ENCODE measurements at places on chromosomes 5 and 9.

DNA sequence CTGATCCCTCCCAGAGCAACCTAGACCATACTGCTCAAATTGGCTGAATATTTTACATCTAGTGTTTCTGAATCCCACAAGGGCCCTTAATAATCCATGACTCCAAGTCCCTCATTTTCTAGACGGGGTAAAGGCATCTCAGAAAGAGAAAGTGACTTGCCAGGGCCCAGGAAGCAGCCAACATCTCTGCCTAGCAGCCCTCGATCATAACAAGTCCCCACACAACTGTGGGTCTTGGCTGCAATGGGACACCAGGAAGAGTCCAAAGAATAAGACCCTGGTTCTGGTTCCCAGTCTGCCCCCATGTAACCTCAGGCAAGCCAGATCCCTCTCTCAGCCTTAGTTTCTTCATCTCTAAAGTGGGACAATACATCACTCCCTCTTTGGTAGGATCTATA is 6.3 kb downstream of the ANXA6 start:
- no peak for DNase-seq

GRCh38 chr5:163993126-163993525 is 487.7 kb downstream of the MAT2B start:
- DNase-seq: no peak

DNA sequence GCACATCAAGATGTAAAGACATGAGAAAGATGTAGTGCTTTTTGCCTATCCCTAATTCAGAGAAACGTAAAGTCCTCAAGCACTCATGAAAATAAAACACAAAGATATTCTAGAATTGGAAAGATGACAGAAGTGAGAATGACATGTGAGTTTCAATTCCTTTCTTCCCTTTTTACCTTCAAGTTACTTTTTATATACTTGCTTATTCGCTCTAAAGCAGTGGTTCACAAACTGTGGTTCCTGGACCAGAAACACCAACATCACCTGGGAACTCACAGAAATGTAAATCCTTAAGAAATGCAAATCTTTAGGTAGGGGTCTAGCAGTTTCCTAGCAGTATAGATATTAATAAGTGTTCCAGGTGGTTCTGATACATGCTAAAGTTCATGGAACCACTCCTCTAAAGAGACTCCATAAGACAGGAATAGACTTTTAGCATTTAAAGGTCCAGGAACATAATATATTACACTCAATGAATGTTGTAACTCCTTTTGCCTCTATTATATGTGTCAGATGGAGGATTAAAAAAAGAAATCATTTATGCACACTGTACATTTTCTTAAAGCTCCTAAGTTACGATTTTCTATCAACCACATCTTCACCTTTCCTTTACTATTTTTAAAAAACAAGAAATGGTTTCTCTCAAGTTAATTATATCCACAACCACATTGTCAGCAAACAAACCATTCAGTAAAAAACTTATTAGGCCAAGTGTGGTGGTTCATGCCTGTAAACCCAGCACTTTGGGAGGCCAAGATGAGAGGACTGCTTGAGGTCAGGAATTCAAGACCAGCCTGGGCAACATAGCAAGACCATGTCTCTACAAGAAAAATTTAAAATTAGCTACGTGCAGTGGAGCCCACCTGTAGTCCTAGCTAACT is 39.9 kb downstream of the ERP44 start:
- no peak for DNase-seq

GRCh38 chr5:36177715-36178523 is 26.0 kb downstream of the SKP2 start:
- DNase-seq: peak; percentile 75

- peak; percentile 60 for DNase-seq
Measured at GRCh38 chr5:10229306-10230048, 20.2 kb downstream of the ATPSCKMT start.

DNA sequence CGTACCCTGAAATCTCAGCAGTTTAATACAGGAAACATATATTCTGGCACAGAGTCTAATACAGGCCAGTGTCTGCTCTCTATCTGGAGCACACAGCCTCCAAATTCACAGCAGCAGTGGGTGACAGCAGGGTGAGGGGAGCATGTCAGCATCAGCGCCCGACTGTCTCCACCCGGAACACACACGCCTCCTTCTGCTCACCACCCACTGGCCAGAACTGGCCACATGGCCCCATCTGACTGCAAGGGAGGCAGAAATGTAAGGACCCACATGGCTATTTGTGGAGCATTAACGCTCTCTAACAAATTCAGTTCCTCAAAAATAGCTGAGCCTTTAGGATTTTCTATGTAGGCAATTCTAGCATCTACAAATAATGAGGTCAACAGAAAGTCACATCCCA is 24.6 kb downstream of the UBE2QL1 start:
- DNase-seq: no peak

- no peak for DNase-seq
Measured at GRCh38 chr9:89567649-89568048, 37.2 kb upstream of the GADD45G start.

DNA sequence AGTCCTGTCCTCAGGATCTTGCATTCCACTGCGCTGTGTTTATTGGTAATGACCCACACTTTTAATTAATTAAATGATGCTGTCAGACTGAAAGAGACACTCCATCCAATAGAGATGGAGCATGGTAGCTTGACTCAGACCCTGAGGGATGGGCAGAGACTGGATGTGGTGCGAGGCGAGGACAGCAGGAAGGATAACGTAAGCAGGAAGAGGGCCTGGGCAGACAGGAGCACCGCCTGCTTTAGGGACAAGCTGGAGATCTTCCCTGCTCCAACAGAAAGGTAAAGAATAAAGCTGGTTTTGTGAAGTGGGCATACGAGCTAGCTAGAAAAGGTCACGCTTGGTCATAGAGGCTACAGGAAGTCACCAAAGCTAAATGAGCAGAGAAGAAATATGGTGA is 3.6 kb upstream of the DOCK8 start:
- DNase-seq: no peak

DNA sequence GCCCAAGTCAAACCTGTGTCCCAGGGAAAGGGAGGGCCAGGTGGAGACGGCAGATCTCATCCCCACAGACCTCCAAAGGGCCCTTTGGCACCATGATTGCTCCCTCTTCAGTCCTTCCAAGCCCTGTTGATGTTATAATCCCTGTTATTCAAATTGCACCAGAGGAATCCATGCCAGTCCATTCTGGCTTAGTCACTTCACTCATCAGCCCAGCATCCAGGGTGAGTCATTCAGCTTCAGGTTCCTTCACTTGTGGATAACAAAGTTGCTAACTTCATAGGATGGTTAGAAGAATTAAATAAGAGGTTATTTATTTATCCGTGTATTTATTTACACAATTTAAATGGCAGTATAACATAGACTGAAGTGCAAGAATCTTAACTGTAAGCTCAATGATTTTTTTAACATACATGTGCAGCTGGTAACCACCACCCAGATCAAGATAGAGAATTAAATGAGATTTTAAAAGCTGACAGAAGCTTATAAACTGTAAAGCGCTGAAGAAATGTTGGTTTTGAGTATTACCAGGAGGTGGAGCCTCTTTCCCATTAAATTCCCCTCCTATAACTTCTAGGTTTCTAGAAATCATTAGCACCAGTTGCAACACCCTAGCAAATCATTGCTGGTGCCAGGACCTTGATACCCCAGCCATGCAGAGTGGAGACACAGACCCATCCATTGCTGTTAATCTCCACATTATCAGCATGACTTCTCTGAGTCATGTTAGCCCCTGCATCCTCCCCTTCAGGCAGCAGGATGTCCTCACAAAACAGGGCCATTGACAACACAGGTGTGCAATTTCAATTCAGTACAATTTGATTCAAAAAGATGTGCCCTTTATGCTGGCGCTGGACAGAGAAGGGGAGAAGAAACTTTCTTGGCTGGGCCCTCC is 77.4 kb downstream of the SEC61B start:
- DNase-seq: peak; percentile 67

DNA sequence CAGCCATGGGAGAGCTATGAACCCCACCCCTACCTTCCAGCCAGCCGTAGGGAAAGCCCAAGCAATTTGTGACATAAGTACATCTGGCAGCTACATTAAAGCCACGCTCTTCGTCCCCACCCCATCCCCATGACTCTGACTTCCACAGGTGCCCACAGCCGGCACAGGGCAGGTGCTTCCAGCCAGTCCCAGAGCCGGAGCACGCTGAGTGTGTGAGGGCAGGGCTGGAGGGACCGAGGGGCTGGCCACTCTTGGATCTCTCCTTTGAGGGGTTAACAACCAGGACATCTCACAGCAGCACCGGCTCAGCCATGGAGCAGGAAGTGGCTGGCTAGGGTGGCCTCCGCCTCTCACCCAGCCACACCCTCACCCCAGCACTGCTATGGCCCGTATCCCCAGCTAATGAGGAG is 2.4 kb upstream of the FAM78A start:
- DNase-seq: no peak
